Activated naive CD4-positive, alpha-beta T cell treated with anti-CD3 and anti-CD28 coated beads, Interleukin-2, amount 10 ng/mL, durations not matched to agents 7 days and 5 days (primary cell): ENCODE measurements at places on chromosomes 7 and 10.
A peak's percentile ranks its signal among the peaks of the same experiment; 100 is the strongest.

- no peak for DNase-seq
These were observed 674 bp downstream of the AMZ1 start for GRCh38 chr7:2688409-2689342.

DNA sequence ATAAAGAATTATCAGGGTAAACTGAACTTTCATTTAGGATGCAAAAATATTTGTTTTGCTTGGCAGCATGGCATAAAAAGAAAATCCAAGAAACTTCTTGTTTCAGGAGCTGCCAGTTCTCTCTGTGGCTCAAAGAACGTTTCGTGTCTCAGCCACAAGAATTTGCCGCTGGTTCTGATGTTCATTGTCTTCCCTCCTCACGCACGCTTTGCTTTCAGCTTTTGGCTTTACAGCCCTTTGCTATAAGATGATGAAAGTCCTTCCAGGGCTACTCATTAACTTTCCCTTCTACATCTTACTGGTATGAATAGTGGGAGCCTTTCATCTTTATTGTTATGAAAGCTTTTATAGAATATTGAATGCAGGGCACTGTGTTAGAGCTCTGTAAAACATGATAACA lies 124.7 kb downstream of the BICC1 start:
- DNase-seq = no peak

DNA sequence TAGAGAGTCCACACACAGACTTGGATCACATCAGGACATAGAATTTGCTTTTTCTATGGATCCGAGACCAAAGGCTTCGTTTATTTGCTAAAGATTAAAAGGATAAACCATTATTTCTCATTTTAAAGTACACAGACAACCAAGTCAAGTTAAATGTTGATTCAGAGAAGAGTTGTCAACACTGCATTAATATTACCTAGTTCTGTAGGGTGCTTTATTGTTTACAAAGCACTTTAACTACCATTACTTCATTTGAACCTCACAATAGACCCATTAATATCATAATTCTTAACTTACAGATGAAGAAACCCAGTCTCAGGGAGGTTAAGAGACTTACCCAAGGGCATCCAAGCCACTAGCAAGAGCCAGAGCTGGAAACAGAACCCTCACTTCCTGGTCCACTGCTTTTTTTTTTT lies 43.2 kb upstream of the GSAP start:
- no peak for DNase-seq

GRCh38 chr7:55030314-55030713 lies 11.5 kb downstream of the EGFR start:
- no peak for DNase-seq

GRCh38 chr7:29297194-29297890 lies 102.8 kb downstream of the CHN2 start:
- peak; percentile 31 for DNase-seq

GRCh38 chr7:122248472-122248871 lies 56.1 kb downstream of the FEZF1 start:
- DNase-seq = no peak

DNA sequence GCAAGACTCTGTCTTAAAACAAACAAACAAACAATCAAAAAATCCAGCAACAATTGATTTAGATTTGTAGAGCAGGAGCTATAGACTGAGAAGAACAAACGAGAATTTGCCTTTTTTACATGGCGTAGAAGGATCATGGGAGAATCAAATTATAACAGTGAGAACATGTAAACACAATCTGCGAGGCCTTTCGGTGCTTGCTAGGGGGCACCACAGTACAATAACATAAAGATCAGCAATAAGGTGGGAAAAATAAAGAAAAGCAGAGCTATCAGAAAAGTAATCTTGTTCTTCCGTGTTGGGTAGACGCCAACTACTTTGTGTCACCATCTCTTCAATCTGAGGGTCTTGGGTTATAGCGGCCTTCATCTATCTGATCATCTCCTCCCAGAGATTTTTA lies 82.2 kb downstream of the NOD1 start:
- DNase-seq = no peak

DNA sequence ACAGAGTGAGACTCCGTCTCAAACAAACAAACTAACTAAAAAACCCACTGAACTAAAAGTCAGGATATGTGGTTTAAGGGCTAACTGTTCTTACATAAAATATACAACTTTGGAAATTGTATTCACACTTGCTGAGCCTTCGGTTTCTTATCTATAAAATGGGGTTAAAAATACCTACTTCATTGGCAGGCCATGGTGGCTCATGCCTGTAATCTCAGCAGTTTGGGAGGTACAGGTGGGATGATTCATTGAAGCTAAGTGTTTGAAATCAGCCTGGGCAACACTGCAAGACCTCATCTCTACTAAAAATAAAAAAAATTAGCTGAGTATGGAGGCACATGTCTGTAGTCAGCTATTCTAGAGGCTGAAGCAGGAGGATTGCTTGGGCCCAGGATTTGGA lies 115.4 kb upstream of the KLF6 start:
- no peak for DNase-seq

DNA sequence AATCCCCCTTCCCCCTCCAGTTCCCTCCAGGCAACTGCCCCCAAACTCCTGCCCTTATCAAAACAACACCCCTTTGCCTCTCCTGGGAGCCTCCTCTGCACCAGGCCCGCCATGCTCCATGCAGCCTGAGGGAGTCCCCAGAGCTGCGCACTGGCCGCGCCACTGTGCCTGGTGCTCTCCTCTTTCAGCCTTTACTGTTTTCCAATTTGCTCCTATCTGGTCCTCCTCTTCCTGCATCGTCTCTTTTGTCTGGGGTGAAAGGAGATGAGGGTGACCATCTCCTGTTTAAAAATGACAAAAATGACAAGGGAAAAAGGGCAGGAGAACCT lies 165.8 kb upstream of the ADCY1 start:
- DNase-seq = no peak

DNA sequence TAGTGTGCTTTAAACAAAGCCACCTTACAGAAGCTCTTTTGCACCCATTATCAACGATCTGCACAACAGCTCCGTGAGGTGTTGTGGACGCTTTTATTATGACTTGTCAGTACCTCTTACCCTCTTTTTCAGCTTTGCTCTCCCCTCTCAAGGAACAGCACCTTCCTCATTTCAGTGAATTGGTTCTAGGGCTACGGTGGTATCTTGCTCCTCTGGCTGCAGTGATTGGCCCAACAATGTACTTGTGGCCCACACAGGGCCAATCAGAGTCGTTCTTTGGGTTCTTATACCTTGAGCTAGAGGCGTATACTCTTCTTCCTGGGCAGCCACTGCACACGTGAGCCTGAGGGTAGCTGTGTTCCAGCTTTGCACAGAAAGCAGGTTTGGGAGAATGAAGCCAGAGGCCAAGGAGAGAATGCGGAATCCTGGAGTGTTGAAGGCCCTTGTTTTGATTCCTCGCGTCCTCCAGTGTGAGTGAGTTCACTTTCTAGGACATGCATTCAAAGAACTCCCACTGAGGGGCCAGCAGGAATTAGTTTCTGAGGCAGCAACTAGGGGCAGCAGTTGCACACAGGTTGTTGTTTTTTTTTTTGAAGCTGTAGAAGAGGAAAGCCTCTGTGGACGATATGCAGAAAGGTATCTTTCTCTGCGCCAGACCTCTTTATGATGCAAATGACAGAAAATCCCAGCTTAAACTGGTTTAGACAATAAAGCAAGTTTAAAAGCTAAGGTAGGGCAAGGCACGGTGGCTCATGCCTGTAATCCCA lies 49.8 kb upstream of the PDZD8 start:
- DNase-seq = no peak
